ENCODE measurements at places on chromosomes 2 and 18.

DNA sequence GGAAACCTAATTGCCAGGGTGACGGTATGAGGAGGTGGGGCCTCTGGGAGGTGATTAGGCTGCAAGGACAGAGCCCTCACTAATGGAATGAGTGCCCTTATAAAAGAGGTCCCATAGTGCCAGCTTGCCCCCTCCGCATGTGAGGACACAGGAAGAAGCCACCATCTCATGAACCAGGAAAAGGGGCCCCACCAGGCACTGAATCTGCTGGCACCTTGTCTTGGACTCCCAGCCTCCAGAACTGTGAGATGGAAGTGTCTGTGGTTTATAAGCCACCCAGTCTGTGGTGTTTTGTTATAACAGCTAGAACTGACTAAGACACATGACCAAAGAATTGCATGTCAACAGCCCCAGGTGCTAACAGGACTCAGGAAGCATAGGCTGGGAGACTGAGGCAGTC, 214.3 kb downstream of the MGAT5 start:
- DNase-seq = no peak

- DNase-seq = no peak
These were observed 145.5 kb downstream of the MAP4K4 start for GRCh38 chr2:101843048-101843447.

- no peak for DNase-seq
These were observed 28.1 kb downstream of the TFCP2L1 start for GRCh38 chr2:121256720-121257479.

- no peak for DNase-seq
These were observed 62.4 kb upstream of the TNP1 start for GRCh38 chr2:216922175-216922780.

DNA sequence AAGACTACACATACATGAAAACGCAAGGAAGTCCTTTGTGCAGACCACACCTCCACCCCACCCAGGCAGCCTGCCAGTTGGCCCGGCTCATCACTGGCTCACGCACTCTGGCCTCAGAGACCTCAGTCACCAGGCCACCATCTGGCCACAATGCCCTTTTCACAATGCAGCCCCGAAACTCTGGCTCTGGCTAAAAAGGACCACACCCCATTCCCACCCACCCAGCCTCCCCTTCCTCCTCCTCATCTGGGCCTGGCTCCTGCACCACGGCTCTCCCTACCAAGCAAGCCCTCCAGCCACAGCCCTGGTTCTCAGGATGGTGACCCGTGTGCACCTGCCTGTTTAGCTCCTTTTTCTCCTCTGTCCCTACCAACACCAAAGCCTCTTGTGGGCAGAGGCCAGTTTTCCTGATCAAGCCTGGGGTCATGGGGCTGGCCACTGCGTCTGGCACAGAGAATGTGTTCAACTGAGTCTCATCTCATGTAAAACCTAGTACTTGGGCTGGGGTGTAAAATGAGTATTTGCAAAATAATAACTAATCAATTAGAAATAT, 7.4 kb downstream of the HDAC4 start:
- DNase-seq = no peak

GRCh38 chr2:85291425-85292023, 36.3 kb downstream of the TGOLN2 start:
- no peak for DNase-seq

GRCh38 chr2:154343282-154343681, 355.2 kb upstream of the KCNJ3 start:
- DNase-seq = no peak

GRCh38 chr2:43217228-43218154, 8.9 kb downstream of the ZFP36L2 start:
- no peak for DNase-seq

GRCh38 chr2:113842919-113843736, 46.8 kb upstream of the ACTR3 start:
- DNase-seq = peak; percentile 71

All from AG09309 (cell line).